Stimulated activated CD8-positive, alpha-beta memory T cell treated with anti-CD3 and anti-CD28 coated beads, Interleukin-7, amount 100 ng/mL, for 1 hour (primary cell): ENCODE measurements at places on chromosomes 11 and 22.
A peak's percentile ranks its signal among the peaks of the same experiment; 100 is the strongest.

DNA sequence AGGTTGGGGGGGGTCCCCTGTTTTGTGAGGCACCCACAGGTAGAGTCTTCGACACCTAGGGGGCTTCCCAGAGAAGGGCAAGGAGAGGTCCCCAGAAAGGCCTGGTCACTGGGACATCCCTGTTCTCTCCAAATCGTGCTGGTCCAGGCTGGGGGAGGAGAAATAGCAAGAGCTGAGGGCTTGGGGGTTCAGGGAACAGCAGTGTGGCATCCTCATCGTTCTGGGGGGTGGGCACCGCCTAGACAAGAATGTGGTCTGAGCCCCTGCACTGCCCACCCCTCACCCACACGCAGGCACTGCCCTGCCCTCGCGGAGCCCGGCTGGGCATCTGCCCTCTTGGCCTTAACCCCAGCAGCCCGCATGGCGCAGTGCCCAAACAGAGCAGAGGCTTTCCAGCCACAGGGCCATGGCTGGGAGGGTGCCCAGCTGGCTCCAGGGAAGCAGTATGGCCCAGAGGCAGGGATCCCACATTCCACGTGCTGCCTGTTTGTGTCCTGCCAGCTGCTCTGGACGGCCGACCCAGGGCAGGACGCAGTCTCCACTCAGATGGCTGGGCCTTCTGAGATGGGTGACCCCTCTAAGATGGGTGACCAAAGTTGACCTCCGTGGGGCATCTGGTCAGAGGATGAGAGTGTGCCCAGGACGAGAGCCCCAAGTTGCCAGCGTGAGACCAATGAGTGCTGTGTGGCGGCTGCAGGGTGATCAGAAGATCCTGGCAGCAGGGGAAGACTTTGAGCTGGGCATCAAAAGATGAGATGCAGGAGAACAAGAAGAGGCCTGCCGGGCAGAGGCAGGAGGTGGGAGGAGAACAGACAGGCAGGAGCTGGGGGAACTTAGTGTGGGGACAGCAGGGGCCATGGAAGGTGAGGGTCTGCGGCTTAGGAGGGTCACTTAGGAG is 14.4 kb downstream of the SCARF2 start:
- DNase-seq, result no peak

GRCh38 chr11:64340671-64341335 is 799 bp downstream of the CCDC88B start:
- DNase-seq, result peak; percentile 71

DNA sequence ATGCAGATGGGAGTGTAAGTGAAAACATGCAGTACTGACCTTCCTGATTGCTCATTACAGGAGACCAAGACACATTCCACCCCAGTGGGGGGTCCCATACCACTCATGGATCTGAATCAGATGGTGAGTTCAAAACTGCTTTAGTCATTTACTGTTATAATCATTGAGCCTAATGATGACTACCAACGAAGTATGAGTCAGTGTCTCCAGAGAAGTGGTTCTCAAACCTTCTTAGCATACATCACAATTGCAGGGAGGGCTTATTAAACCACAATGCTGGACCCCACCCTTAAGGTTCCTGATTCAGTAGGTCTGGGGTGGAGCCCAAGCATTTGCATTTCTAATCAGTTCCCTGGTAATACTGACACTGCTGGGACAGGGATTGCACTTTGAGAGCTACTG is 75.8 kb downstream of the CD44 start:
- DNase-seq, result no peak

GRCh38 chr11:17572791-17573460 is 25.9 kb downstream of the OTOG start:
- no peak for DNase-seq

DNA sequence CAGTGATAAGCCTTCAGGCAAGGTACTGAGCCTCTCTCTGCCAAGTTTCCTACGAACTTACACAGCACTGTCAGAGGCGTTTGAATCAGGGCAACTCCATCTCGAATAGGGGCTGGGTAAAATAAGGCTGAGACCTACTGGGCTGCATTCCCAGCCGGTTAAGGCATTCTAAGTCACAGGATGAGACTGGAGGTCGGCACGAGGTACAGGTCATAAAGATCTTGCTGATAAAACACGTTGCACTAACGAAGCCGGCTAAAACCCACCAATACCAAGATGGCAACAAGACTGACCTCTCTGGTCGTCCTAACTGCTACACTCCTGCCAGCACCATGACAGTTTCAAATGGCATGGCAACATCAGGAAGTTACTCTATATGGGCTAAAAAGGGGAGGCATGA is 20.4 kb upstream of the POGLUT3 start:
- no peak for DNase-seq

DNA sequence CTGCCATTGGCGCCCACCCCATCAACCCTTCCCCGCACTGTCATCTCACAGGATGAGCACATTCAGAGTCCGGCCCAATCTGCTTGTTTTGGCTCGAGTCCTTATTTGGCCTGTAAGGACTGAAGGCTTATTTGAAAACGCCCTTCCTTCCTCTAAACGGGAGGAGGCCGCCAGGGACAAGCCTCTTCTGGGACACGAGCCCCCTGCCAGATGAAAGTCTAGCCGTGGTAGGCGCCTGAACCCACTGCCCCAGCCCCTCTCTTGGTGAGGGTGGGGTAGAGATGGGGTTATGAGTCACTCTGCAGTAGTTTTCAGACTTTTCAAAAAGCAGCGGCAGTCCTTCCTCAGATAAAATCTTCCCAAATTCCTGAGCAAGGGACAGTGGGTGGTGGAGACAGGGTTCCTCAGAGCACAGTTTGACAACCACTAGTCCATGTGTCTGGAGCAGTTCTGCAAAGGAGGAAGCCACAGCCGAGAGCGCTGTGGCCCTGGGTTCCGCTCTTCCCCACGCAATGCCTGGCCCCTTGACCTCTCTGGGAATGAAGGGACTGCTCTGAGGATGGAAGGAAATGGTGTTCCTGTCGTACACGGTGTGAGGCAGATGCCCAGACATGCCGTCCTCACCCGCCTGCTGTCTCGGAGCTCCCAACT is 57.0 kb downstream of the MYH9 start:
- no peak for DNase-seq

- DNase-seq, result peak; percentile 50
These were observed at the start of gene PDE3B for GRCh38 chr11:14643697-14644225. Gene PDE3B (plus strand): TSS chr11:14643804. CDS start chr11:14644076, 272 bp downstream.

DNA sequence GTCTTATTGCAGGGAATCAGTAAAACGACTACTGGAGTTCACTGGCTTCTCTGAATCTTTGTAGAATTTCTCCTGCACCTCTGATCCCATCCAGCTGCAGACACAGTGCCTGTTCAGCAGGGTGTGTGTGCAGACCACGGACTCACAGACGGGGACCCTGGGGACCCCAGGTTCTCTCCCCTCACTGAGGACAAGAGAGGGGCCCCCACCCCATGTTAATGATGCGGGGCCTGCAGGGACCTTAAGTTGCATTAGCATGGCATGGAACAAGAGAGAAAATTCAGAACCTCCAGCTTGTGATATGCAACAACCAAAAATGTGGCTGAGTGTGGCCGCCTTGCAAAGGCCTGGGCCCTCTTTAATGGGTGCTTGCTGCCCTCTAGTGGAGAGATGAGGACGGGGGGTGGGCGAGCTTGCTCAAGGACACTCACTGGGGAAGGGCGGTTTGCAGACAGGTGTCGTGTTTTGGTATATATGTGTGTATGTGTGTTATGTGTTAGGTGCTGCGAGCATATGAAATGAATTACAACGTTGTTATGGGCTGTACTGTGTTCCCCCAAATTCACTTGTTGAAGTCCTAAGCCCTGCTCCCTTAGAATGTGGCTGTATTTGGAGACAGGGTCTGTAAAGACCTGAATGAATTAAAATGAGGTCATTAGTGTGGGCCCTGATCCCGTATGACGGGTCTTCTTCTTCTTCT is 84.4 kb upstream of the SEPTIN5 start:
- DNase-seq, result peak; percentile 72
